Inflammatory macrophage treated with lipopolysaccharide for 4 hours (primary cell): ENCODE measurements at places on chromosomes 5 and 9.
A peak's percentile ranks its signal among the peaks of the same experiment; 100 is the strongest.

DNA sequence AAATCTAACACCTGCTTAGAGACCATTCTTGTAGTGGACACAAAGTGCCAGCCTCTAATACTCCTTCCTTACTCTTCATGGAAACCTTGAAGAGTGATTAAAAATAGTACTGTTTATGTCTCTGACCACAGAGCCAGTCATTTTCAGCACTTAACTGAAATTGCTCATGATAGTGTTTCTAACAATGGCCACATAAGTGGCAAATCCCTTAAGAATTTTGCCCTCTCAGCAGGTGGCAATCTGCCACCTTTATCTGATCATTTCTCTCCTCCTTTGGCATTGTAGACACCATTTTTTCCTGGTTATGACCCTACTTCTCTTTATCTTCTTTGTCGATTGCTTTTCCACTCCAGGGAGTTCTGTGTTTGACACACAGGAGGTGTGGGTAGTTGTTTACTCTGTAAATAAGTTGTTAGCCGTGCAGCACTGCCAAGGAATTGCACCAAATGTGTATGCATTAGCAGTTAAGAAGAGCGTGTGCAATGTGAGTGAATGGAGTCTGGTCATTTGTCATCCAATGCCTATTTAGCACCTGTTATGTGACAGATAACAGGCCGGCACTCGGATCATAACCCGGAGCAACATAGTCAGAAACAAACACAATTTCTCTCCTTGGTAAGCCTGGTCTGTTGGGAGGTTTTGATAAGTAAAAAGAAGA, 36.8 kb upstream of the STARD4 start:
- DNase-seq: no peak

DNA sequence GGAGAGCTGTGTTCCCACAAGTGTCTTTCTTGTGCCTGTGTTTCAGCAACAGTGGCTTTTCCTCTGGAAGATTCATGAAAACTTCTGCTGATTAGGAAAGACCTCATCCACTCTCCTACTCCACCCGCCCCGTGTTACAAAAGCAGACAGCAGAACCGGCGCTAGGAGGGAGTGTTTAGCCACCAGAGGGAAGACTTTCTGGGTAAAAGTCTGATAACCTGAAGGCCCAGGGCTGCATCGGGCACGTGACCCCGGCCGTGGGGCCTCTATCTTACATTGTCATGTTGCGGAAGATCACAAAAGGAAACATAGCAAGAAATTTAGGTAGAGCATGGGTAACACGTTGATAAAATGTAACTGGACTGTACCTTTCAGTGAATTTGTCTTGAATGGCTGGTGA, 32.0 kb upstream of the DMRT2 start:
- DNase-seq: no peak

- no peak for DNase-seq
Measured at GRCh38 chr5:161700065-161700464, 14.5 kb downstream of the GABRA6 start.

DNA sequence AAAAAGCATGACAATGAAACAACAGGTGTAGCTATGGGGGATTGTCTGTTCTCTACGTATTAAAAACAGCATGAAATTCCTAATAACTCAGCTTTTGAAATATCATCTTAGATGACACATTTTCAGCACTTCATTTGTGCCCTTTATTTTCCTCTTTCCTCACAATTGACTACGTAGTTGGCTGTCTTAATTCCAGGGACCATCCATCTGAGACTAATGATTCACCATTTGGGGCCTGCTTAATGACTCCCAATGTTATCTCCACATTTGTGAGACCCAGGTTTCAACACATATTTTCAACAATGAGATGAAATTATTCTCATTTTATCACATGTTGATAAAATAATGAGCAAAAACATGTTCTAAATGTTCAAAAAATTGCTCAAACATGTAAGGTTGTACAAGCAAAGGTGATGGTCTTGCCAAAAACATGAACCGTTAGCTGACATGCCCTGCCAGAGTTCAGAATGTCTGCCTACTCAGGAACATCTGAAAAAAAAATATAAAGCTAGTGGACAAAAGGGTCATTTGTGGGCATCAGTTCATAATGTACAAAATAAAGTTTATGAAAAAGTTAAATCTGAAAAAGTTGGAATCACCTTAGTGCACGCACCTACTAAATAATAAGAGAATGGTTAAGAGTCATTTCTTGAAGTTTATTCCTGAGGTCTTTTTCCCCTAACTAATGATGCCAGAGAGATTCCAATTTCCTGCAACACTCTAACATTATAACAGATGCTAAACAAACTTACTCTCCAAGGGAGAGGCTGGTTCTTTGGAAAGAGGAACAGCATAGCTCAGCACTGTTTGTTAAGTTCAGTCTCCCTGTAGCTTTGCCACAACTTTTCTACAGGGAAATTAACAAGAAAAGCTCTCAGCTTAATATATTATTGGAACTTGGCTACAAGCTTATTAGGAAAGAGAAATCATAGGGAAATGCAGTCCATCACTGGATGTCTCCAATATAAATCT, 275.5 kb downstream of the SPOCK1 start:
- DNase-seq: no peak

- DNase-seq: no peak
Measured at GRCh38 chr5:141873933-141874261, 4.3 kb downstream of the PCDH1 start.

DNA sequence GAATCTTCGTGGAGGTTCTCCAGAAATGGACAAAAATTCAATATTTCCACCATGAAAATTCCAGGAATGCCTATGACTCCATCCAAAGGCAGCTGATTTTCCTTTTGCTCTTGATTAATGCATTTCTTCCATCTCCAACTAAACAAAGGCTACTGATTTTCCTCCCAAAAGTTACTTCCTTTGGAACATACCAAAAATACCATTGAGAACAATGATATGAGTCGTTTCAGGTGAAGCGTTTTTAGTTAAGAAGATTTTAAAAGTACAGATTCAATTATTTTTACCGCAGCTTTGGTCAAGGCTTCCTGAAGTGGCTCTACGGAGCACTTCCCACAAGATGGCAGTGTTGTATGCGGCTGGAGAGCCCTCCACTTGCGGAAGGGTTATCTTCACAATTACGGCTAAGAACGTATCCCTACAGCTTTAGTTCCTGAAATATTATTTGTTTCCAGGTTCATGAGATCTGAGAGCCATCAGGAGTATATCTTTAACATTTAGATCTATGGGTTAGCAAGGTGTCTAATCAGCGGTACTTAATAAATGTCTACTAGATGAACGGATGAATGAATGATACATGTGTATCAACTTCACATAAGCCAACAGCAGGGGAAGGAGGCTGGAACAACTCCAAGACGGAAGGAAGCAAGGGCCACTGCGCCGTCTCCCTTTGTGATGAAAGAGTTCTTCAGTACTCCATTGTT, 35.9 kb upstream of the ARSB start:
- DNase-seq: peak; percentile 63

- DNase-seq: no peak
Measured at GRCh38 chr5:145801195-145801594, 33.9 kb downstream of the PRELID2 start.

- no peak for DNase-seq
Measured at GRCh38 chr5:114367029-114367428, 5.2 kb downstream of the KCNN2 start.

DNA sequence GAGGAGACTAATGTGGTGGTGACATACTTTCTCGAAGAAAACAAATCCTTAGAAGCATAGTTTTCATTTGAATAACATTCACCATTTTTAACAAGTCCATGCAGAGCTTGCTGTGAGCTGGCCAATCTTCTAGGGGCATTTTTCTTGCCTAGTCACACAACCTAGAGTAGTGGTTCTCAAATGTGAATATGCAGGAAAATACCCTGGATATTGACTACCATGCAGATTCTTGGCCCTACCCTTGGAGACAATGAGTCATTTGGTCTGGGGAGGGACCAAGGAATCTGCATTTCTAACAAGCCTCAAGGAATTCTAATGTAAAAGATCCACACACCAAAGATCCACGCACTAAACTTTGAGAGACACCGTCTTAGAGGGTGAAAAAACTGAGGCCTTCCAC, 23.5 kb downstream of the GDNF start:
- DNase-seq: no peak

- no peak for DNase-seq
Measured at GRCh38 chr5:9733486-9733885, 103.3 kb upstream of the TAS2R1 start.

DNA sequence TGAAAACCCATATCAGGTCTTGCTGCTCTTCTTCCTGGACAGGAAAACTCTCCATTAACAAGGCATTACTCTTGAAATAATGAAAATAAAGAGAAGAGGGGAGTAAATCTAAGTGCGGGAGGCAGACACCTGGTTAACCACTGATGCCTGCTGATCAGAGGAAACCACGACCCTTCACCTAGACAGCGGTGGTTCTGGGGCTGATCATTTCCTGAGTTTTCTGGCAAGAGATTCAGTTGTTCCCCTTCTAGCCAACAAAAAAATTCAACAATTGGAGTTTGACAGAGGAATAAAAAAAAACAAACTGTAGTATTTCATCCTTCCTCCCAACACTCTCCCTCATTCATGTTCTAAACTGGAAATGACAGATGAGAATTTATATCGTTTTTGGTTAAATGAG, 3.0 kb downstream of the RLN2 start:
- no peak for DNase-seq

DNA sequence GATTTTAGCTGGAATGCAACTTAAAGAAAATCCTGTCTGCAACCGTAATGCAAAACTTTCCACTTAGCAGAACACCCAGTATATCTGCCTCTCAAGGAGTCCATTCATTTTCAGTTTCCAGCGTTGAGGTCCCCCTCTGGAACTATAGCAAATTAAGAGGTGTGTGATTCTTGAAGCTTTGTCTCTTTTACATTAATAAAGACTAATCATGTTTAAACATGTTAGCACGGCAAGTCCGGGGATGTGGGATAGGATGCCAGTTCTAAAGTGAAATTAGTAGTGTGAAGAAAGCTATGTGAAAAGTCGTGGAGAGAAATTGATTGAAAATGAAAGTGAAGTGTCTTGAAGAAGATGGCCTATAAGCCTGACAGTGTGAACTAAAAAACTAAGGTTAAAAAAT, 429.1 kb downstream of the NR2F1-AS1 start:
- no peak for DNase-seq

GRCh38 chr9:90970608-90971007, 169.0 kb downstream of the SYK start:
- DNase-seq: no peak

DNA sequence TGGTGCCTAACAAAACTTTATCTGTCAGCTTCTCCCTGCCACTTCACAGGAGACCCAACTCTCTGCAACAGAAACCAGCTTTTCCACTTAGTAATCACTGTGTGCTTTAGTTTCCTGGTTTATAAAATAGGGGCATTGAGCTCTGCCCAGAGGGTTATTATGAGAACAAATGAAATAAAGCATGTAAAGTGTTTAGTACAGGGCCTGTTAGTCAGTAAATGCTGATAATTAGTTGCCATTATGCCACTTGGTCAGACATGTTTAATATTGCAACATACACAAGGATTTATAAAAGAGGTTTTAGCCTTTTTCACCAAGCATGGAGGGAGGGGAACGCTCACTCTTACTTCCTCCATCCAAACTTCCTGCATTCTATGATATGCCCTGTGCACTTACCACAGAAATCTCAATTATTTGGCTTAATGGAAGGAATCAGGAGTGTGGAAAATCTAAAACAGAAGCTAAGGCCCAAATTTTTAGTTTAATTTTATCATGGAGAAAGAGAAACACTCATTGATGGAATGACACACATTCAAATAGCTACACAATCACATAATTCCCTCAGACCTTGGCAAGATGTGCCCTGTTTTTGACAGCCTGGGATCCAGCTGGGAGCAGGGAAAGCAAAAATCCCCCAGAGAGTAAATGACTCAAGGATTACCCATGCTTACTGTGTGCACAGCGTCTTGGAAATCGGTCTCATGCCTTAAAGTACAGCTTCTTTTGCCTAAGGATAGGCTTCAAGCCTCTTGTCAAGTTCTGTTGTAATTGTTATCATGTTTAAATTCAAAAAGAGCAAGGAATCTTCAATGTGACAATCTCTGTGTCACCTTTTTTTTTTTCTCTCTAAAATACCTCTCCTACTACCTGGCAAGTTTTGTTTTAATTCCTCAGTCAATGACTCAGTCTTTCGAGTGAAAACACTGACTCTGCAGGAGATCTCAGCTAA, 34.0 kb downstream of the ZNF474 start:
- DNase-seq: no peak

GRCh38 chr5:139046551-139046950, 151.6 kb downstream of the SIL1 start:
- no peak for DNase-seq

- DNase-seq: no peak
Measured at GRCh38 chr5:32144378-32145207, 29.5 kb downstream of the GOLPH3 start.

- DNase-seq: no peak
Measured at GRCh38 chr5:118596255-118596654, 392.1 kb downstream of the DTWD2 start.

DNA sequence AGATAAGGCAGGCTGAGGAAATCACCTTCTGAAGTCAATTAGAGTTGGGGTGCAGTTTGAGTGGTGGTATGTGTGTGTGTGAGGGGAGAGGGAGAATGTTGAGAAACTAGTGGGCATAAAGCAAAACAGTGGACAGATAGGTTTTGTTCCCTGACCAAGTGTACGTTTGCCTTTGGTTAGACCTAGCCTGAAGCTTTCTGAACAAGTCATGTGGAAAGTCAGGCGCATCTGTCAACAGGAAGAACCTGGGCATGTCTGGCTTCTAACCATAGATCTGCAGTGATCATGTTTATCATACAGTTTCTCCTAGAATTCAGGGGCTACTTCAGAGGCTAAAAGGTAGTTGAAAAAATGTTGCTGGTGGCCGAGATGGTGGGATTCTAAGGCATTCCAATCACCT, 143.2 kb upstream of the PCA3 start:
- DNase-seq: no peak

DNA sequence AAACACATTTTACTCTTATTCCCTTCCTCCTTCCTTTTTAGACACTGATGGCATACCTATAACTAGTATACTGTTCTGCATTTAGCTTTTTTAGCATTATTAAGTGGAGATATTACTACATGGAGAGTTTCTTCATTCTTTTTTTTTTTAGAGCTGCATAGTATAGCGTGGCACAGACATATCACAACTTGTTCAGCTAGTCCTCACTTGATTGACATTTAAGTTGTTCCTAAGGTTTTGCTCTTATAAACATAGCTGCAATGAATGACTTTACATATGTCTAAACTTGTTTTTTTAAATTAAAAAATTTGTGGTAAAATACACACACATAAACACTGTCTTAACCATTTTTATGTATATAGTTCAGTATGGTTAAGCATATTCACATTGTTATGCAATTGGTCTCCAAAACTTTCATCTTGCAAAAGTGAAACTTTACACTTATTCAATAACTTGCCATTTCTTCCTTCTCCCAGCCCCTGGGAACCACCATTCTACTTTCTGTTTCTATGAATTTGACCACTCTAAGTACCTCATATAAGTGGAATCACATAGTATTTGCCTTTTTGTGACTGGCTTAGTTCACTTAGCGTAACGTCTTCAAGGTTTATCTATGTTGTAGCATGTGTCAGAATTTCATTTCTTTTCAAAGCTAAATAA, 48.7 kb downstream of the ANKDD1B start:
- peak; percentile 89 for DNase-seq

DNA sequence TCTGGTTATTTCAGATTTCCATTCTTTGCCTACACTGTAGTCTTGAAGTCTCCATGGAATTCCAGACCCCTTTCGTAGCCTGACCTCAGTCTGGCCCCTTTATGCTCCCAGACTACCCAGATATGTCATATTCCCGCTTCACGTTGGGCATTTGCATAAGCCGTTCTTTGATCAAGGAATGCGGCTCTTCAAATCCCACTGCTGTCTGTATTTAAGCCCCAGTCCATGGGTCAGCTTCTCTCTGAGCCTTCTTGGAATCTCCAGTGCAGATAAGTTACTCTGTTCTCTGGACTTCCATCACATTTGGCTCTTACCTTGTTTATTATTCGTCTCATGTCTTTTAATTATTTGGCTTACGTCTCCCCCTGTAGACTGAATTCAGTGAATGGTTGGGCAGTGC, 97.4 kb downstream of the PARP8 start:
- no peak for DNase-seq
